ENCODE measurements at places on chromosomes 7 and 10.

DNA sequence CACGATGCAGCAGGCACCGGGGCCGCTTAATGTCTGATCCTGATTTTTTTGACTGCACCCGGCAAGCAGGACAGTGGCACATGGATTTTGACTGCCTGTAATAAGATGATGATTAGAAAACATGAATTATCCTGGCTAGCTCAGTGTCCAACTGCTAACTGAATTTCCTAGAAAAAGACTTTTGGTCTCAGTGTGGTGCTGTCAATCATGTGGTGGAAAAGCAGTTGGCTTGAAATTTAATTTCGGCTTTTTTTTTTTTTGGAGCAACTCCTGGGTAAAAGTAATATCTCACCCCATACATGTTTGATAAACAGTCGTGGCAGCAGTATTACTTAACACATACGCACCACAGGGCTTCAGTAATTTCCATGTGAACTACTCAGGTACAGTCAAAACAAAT lies 227.7 kb downstream of the FANK1 start:
- DNase-seq = no peak

GRCh38 chr10:132698211-132698751 lies 87.7 kb downstream of the NKX6-2 start:
- DNase-seq = no peak

DNA sequence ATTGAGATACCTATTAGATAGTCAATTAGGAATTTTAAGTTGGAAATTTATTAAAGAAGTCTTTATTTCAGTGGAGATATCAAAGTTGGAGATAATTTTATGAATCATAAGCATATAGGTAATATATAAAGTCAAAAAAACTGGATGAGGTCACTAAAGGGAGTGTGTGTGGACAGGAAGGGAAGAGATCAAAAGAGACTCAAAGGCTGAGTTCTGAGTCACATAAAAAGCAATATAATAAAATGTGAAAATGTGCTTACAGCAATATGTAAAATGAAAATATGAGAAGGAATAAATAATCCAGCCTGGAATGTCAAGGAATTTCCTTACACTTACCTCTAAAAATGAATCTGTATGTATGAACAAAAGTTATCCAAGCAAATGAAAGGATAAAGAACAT lies 583.3 kb upstream of the SORCS1 start:
- no peak for DNase-seq

DNA sequence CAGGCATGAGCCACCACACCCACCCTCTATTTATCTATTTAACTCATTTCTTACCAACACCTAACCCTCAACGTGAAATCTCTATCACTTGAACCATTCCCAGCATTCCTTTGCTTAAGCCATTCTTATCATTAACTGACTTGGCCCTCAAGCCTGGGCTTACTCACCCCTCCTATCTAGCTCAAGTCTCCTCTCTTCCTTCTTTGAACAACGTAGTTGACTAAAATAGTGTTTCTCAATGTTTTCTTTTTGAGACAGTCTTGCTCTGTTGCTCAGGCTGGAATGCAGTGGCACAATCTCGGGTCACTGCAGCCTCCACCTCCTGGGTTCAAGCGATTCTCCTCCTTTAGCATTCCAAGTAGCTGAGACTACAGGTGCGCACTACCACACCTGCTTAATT lies 7.0 kb downstream of the ANXA7 start:
- no peak for DNase-seq

DNA sequence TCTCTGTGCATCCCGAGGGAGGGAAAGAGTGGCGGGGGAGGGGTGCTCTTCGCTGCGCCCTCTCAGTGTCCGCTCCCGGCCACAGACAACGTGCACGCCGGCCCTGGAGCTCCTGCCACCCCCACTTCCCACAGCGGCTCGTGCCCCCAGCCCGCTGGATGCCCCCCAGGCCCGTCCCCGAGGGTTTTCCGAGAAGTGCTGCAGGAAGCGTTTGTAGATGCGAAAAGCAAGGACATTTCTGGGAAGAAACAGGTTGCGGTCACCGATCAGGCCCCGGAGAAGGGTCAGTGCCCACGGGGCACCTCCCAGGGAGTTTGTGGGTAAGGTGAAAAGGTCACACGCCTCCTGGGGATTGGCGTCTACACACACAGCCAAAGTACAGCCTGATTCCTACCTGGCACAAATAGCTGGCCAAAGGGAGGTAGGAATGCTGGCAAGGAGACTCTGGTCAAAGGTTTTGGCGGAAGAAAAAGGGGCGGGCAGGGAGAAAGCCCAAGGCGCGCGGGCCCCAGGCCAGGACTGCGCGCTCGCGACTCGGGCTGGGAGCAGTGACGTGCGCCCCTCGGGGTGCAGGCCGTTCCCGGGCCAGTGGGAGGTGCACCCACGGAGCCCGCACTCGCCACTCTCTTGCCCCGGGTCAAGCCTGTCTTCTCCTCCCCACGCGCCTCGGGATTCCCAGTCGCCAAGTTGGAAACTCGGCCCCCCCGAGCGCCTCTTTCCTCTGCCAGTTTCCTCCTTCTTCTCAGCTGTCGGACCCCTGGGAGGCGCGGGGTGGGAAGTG lies 1.5 kb upstream of the NRP1 start:
- DNase-seq = peak; percentile 80

- DNase-seq = no peak
Observed at GRCh38 chr7:16098585-16099179, 322.7 kb downstream of the CRPPA start.

DNA sequence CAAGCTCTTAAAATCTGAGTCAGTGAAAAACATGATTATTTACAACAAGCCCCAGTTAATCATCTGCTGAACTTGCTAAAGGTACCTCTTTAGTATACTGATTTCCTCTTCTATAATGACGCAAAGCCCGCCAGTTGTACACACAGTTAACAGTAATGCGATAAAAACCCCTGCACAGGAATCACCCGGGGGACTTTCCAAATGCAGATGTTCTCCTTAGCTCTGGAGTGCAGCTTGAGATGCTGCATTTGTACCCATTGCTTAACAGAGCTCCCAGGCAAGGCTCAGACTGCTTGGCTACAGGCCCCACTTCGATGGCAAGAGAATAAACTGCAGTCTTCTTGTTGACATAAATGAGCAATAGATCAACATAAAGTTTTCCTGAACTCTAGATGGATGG lies 279.6 kb upstream of the HGF start:
- no peak for DNase-seq

- no peak for DNase-seq
Observed at GRCh38 chr10:124091646-124092249, 1.6 kb downstream of the CHST15 start.

GRCh38 chr7:39535720-39536119 lies 30.5 kb upstream of the YAE1 start:
- DNase-seq = no peak

DNA sequence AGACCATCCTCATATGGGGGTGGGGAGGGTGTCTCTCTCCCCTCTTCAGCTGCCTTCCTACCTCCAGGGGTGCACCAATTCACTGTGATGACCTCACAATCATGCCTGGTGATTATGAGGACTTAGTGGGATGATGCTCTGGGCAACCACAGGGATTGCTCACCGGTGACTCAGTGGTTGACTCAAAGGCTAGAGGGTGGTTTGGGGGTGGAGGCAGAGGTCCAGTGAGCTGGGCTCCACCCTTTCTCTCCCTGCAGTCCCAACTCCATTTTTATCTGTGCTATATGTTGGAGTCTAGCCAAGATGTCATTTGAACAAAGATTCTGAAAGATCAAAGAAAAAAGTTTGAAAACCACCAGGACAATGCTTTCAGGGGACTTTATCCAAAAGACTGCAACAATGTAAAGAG lies 286.9 kb downstream of the KCNMA1 start:
- DNase-seq = peak; percentile 97

GRCh38 chr7:157784979-157785441 lies 448.2 kb downstream of the DNAJB6 start:
- DNase-seq = no peak

- no peak for DNase-seq
Observed at GRCh38 chr10:89808842-89809241, 107.5 kb downstream of the KIF20B start.

DNA sequence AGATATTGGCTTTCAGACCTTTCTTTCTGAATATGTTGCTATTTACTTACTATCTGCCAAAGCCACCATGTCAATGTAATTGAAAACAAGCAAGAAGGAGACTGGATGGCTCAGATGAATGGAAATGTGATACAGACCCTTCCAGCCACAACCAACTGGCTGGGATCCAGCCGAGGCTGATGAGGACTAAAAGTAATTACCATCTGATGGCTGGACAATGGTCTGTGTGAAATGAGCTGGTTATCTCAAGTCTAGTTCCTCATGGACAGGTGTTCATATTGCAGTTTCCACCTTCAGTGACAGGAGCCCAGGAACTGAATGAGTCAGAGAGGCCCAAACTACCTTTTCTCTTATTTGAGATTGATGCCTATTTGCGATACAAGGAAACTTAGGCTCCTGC lies 267.5 kb downstream of the GATA3 start:
- DNase-seq = no peak

DNA sequence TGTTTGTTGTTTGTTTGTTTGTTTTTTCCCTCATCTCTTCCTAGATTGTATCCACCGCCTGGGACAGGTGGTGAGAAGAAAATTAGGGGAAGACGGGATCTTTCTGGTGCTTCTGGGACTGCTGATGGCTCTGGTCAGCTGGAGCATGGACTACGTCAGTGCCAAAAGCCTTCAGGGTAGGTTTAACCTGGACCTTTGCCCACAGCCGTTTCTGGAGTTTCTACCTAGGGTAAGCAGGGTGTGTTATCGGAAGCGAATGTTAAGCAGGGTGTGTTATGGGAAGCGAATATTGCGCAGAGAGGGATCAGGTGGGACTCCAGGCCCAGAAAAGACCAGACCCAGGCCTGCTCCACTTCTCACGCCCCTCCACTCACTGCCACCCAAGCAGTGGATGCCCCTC lies 4.7 kb downstream of the CLCN1 start:
- DNase-seq = no peak

DNA sequence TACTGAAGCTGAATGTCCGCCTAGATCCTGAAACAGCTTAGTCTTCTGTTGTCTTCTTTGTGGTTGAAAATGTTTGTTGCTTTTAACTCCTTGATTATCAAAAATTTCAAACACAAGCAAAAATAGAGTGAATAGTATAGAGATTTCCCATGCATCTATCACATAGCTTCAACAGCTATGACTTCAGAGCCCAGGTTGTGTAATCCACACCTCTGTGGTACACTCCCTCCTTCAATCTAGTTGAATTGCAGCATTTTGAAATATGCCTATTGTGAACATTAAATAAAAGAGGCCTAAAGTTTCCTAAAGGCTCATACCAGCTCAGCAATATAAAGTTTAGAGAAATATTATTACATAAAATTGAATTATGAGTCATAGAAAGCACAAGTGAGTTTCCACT lies 204.7 kb upstream of the HDAC9 start:
- DNase-seq = no peak

DNA sequence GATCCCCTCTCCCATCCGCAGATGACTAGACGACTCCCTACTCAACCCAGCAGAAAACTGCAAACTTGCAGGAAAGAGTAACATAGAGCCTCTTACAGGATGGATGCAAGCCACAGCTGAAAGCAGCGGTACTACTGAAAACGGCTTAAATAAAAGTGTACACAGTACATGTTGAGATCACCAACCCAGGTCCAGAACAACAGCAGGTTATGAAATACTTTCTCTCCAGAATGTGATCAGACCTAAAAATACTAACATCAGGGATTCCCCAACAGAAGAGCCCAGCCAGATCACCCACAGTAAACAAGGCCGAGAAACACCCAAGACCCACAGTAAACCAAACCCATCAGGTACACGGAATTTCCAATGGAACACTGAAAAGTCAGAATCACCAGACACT lies 13.2 kb downstream of the ATE1 start:
- no peak for DNase-seq

DNA sequence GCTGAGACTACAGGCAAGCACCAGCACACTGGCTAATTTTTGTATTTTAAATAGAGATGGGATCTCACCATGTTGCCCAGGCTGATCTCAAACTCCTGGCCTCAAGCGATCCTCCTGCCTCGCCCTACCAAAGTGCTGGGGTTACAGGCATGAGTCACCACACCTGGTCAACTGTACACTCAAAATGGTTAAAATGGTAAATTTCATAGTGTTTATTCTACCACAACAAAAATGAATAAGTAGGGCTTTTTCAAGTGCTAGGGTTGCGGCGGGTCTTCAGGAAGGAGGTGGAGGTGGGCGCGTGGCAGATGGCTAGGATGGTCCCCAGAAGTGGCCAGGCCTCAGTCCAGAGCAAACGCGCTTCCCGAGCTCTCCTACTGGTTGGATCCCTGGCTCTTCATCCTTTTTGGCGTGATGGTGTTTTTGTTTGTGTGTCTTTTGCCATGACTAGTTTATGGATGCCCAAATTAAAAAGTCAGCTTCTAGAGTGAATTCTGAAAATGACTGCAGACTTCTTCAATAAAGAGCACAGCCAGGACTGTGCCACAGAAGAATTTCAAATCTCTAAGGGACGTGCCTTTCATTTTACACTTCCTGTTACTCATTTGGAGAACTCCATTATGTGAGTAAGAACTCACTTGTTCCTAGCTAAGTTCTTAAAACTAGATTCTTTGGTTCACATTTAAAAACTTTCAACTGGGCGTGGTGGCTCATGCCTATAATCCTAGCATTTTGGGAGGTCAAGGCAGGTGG lies 73.9 kb downstream of the TMEM130 start:
- no peak for DNase-seq

- DNase-seq = no peak
Observed at GRCh38 chr10:14312014-14312413, 18.7 kb downstream of the FRMD4A start.

DNA sequence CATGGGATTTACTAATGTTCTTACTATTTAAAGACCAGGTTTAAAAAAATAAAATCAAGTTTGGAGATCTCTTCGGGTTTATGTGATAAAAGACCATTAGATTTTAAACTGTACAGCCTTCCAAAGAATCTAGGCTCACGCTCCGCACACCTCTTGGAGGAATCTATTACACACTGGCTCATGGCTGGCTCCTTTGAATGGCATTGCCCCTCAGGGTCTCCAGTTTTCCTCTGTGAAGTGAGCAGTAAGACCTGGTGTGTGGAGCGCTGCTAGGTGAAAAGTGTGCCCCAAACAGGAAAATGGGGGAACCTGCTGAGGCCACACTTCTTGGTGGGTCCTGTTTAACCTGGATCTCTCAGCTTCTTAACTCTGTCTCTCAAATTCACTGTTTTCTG lies 142.3 kb downstream of the KAT6B start:
- no peak for DNase-seq

- DNase-seq = no peak
Observed at GRCh38 chr7:78435355-78435754, 636.8 kb downstream of the PHTF2 start.

GRCh38 chr7:96143495-96144259 lies 178.2 kb downstream of the SLC25A13 start:
- no peak for DNase-seq

GRCh38 chr10:4033341-4033896 lies 248.4 kb upstream of the KLF6 start:
- DNase-seq = no peak
